ENCODE measurements at places on chromosomes 12 and 14.

DNA sequence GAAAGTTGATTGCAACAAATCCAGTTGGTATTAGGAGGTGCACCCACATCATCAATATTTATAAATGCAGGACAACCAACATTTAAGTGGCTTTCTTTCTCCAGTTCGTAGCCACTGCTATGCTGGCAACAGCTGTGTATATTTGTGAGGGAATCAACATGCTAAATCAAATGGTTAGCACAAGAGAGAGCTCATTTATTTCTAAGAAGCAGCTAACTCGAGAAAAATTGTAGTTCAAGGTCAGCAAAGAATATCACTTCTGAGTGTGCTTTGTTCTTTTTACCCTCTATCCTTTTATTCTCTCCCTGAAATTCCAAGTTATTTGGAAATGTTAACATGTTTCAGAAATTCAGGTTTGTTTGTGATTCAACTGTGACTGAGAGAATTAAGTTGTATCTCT lies 137.3 kb downstream of the NAV3 start:
- no peak for DNase-seq

- no peak for DNase-seq
Measured at GRCh38 chr12:92210071-92210470, 64.4 kb upstream of the BTG1 start.

GRCh38 chr12:82359115-82359478 lies 768 bp downstream of the METTL25 start:
- DNase-seq = no peak

DNA sequence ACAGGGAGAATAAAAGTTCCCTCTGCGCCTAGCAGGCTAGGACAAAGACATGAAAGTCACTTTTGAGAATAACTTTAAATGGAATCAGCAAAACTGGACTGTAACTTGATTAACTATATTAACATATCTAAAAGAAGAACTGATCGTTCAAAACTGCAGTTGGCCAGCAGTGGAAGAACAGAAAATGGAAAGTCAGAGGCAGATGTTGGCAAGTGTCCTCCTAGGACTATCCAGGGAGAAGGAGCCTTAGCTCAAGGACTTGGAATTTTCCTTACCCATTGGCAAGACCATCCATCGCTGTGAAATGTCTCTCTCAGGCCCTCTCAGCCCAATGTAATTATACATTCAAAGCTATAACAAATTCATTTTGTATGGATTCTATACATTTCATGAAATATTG lies 419.7 kb downstream of the ATP23 start:
- DNase-seq = no peak

DNA sequence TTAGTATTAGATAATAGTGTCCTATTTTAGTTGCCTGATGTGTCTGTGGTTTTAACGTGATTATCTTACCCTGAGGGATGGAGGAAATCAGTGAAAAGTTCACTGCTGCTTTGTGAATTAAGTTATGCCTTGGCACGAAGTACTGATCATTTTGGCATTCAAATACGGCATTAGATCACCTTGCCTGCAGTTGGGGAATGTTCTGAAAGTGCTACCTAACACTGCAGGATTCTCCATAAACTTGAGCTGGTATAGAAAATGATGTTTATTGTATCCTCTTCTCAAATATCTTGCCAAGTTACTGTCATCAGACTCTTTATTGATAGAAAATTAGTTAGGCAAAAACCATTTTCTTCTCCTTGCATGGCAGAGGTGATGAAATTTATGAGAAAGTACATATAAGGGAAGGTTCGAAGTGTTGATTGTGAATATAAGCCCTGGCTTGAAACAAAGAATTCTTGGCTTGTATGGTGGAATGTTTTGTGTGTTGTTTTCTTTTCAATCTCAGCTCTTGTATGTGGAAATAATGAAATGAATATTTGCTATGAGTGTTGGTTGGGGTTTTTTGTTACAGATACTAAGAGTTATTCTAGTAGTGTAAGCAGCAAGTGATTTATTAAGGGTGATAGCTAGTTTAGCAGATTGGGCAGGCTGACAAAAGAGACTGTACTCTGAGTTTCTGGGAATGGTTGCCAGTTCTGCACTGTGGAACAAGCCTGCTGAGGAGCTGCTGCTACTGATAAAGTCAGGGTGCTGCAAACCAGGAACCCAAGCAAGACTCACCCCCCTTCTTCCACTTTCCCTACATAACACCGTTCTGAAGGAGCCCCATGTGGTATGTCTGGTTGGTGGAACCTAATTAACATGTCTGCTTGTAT lies 448.3 kb downstream of the PCNX1 start:
- no peak for DNase-seq

DNA sequence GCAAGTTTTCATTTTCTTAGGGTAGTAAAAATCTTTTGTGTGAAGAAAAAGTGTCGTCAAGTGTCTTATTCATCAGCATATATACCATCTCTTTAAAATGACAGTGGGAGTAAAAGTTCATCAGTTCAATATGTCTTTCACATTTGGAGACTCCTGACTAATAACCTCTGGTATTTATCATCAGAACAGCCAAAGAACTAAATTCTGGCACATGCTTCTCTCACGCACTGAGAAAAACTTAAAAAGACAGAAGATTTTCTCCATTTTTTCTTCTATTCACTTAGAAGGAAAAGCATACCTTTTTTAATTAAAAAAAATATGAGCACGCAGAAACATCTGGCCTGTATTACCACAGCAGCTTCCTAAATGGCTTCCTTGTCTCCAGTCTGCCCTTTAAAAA lies 265.7 kb downstream of the AKAP6 start:
- no peak for DNase-seq

GRCh38 chr12:130499474-130499873 lies 161.8 kb downstream of the PIWIL1 start:
- DNase-seq = no peak

DNA sequence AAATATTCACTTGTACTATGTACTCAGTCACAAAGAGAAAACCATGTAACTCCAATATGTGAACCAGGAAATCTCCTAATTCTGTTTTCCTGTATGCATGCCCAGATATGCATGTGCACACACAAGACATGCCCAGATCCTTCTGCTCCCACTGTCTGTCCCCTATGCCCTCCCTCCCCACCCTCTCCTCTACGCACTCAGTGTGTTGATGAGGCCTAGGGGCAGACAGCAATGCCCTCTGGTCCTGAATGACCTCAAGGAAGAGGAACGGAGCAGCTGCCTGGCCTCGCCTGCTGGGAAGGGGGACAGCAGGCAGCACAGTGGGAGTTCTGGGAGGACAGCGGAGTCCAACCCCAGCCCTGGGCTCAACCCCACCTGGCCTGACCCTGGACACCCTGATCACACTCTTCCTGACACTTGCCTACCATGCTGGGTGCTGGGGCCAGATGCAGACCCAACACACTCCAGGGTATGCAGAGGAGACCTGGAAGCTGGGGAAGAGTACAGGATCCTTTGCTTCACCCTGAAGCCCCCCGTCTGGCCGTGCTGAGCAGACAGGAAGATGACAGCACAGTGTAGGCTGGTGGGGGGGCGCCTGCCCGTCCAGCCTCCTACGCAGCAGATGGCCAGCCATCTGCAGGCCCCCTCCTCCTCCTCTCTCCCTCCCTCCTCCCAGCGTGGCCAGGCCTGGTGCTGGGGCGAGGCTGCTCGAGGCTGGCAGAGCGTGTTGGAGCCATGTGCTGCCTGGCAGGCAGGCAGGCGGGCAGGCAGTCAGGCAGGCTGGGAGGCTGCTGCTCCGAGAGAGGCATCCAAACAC lies 106.6 kb upstream of the NCOR2 start:
- no peak for DNase-seq

GRCh38 chr14:104431929-104432541 lies 147.5 kb upstream of the C14orf180 start:
- no peak for DNase-seq

DNA sequence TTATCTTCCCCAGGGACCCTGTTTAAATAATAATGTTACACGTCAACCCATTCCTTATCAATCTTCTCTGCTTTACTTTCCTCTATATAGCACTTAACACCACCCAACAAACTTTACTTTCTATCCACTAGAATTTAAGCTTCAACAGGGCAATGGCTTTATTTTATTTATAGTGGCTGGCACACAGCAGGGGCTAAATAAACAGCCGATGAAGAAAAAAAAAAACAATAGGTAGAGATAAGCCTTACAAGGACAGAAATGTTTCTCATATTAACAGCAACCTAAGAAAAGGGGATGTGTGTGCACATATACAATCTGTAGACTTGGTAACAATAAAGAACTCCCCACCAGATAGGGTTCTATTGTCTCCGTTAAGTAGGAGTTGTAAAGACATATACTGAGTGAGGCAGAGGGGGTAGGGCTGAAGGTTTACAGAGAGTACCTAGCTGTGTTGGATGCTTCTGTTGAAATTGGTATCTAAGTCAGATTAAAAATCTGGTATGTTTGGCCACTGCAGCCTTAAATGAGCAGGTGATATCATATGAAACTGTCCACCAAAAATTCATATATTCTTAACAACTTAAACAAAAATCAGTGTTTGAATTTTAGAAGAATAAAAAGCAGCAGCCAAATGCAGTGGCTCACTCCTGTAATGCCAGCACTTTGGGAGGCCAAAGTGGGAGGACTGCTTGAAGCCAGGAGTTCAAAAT lies 24.7 kb upstream of the AP4S1 start:
- no peak for DNase-seq

- DNase-seq = no peak
Measured at GRCh38 chr14:30551460-30551859, 7.5 kb upstream of the G2E3 start.

- no peak for DNase-seq
Measured at GRCh38 chr14:91195881-91196280, 48.6 kb downstream of the GPR68 start.

- DNase-seq = no peak
Measured at GRCh38 chr12:84601483-84601882, 311.1 kb downstream of the SLC6A15 start.

- DNase-seq = no peak
Measured at GRCh38 chr12:132620113-132620898, 1.7 kb downstream of the P2RX2 start.

Data from stimulated activated CD4-positive, alpha-beta T cell treated with anti-CD3 and anti-CD28 coated beads, Interleukin-15, amount 100 ng/mL, for 1 hour (primary cell).